ENCODE measurements at places on chromosomes 3 and 15.

GRCh38 chr3:13115991-13116390 is 42.8 kb upstream of the IQSEC1 start:
- no peak for DNase-seq

DNA sequence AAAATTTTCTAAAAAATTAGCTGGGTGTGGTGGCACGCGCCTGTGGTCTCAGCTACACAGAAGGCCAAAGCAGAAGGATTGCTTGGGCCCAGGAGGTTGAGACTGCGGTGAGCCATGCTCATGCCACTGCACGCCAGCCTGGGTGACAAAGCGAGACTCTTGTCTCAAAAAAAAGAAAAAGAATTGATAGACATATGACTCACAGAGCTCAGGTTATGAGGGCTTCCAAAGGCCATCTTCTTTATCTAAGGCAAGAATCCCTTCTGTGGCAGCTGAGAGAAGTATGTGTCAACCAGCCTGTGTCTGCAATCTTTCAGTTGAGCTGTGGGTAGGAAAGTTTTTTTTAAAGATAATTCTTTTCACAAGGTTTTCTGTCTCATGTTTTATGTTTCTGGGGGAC is 53.9 kb downstream of the MRPS25 start:
- DNase-seq, result no peak

GRCh38 chr3:13666227-13666619 is 117.3 kb downstream of the FBLN2 start:
- no peak for DNase-seq

DNA sequence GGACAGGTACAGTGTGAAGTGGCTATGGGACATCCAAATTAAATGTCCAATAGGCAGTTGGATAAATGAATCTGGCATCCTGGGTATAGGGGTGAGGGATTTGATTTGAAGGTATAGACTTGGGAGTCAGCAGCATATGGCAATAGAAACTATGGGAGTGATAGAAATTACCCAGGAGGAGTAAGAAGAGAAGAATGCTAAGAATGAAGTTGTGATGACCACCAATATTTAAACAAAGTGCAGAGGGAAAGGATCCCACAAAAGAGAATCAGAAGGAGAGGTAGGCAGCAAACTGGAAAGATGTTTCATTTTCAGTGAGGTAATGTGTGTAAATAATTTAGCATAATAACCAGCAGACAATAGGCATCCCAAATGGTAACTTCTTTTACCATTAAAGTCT is 13.8 kb upstream of the MSL2 start:
- no peak for DNase-seq

GRCh38 chr3:78645628-78646310 is 1122.0 kb downstream of the ROBO1 start:
- no peak for DNase-seq

DNA sequence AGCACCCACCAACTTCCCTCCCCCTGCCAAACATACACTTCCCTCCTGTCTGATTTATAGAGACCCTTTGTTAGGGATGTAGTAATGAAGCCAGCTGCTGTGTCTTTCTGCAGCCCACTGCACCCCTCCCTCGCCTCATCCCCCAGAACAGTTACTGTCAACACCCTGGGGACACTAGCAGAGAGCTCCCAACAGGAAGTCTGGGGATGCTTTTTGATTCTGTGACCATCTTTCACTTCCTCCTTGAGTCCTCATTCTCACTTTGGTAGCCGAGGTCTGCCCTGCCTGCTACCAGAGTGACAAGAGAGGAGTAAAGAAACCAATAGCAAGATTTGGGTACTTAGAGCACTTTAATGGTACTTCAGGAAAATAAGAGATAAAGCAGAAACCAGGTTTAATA is 201.6 kb downstream of the SATB1 start:
- no peak for DNase-seq

- DNase-seq, result no peak
These were observed 6.0 kb upstream of the HERC1 start for GRCh38 chr15:63839722-63840121.

- DNase-seq, result no peak
These were observed 497.7 kb upstream of the THBS1 start for GRCh38 chr15:39083213-39083612.

- DNase-seq, result no peak
These were observed 1.6 kb upstream of the LRRC31 start for GRCh38 chr3:169871129-169871886.

DNA sequence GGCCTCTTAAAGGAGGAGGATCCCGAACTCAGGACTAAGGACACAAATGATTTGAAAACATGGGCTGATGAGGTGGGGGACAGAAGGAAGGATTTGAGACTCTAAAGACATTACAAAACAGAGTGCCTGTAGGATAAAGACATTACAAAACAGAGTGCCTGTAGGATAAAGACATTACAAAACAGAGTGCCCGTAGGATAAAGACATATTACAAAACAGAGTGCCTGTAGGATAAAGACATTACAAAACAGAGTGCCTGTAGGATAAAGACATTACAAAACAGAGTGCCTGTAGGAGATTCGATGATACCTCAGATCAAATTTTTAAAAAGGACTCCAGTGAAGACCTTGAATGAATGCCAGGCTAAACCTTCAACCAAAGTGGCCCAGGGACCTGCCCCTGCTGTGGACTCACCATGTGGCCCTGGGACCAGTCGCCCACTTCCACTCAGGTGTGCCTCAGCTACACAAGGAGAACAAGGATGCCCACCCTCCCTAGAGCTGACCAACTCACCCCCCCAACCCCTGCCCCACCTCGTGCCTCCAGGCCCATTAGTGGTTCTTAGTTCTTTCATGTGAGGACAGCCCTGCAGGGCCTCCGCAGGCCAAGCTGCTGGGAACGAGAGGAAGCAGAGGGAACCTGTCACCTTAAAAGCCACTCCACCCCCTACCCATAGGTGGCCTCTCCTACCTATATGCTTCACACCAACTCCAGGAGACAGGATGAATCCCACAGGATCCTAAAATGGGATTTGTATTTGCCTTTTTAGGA is 59.8 kb downstream of the SH3BP5 start:
- DNase-seq, result no peak

- DNase-seq, result no peak
These were observed 82.2 kb upstream of the BOC start for GRCh38 chr3:113129168-113129567.

DNA sequence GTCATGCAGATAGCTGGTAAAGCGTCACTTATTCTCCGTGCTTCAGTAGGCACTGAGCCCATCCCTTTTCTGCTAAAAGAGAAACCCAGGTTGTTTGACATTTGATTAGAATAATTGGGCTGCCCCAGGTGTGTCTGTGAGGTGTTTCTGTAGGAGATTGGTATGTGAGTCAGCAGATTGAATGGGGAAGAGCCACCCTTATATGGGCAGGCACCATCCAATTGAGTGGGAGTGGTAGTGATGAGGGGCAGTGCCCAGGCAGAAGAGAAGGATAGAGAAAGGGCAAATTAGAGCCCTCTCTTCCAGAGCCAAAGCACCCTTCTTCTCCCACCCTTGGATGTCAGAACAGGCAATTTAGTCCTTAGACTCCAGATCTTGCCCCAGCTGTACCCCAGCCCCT is 384.3 kb upstream of the GBE1 start:
- no peak for DNase-seq

DNA sequence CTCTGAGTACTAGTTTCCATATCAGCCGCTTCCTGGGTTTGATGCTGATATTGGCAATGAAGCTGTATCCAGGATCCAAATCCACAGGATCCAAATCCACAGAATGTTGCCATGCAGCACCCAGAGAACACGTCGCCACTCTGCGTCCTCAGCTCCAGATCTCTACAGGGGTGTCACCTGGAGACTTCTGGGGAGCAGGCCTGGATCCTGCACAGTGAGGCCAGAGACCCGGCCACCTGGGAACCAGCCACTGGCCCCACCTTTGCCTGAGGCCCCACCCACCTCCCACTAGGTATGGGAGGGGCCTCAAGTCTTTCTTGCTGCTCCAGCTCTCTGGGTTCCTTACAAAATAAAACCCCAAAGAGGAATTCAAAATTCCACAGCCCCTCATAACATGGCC is 123.9 kb downstream of the LRRK1 start:
- no peak for DNase-seq

GRCh38 chr3:27888562-27888961 is 166.4 kb upstream of the EOMES start:
- DNase-seq, result no peak

DNA sequence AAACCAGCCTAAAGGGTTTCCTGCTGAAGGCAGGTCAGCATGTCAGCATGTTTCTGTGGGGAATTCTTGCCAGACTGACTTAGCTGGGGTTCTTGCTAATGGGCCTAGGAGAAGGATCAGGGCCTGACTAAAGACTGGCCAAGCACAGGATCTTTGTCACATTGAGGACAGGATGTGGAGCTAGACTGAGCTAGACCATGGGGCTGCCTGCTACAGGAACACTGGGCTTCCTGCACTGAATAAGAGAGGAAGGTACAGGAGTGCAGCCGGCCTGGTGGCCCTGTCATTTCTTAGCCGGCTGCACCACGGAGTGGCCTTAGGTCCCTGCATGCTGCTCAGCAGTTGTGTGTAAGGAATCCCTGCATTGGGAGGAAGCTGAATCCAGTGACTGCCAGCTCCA is 68.2 kb downstream of the GABRG3 start:
- no peak for DNase-seq

- no peak for DNase-seq
These were observed 879 bp upstream of the EIF5A2 start for GRCh38 chr3:170909129-170909903.

DNA sequence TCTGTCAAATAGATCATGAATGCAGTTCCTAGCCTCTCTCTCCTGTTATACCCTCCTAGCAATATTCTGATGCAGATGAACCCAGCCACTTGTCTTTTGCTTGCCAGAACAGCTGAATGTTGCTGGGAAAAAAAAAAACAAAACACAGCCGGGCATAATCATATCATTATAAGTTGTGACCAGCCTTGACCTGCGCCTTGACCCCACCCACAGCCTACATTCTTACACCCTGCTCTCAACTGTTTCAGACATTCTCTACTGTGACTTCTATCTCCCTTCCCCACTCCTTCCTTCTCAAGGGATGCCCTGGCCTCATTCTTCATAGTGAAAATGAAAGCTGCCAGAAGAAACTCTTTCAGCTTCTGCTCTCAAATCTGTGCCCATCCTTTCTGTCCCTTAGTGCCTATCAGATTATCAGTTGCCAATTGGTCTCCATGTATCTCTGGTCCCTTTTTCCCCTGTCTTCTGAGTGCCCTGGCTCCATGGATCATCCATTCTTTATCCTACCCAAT is 389.1 kb upstream of the TPRG1 start:
- no peak for DNase-seq

DNA sequence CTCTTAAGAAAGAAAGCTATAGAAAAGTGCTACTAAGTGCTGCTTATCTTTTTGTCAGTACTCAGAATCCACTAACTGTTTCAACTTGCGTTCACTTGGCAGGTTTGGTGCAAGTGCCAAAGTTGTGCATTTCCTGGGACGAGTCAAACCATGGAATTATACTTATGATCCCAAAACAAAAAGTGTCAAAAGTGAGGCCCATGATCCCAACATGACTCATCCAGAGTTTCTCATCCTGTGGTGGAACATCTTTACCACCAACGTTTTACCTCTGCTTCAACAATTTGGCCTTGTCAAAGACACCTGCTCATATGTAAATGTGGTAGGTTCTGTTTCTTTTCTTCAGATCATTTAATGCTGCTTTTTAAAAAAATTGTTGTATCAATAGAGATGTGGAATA is 32.6 kb downstream of the GYG1 start:
- DNase-seq, result no peak

GRCh38 chr3:86774082-86774691 is 216.8 kb downstream of the VGLL3 start:
- no peak for DNase-seq

- no peak for DNase-seq
These were observed 32.8 kb upstream of the ZCWPW2 start for GRCh38 chr3:28315711-28316110.

GRCh38 chr15:74137537-74137894 is 7.1 kb downstream of the ISLR2 start:
- DNase-seq, result no peak

DNA sequence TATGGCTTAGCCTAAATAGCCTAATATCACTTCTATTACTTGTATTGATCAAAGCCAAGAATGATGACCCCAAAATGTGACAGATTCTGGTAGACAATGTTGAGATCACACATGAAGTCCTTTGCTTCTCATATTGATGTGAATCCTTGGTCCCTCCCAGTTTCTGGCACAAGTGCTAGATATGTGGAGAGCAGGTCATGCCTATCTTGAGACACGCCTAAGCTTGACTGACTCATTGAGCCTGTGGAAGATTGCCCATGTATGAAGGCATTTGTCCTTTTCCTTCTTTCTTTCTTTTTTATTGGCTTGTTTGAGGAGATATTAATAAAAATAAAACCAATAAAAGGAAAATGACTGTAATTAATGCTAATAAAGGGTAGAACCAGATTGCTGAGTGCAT is 54.0 kb upstream of the TMEM108 start:
- no peak for DNase-seq

DNA sequence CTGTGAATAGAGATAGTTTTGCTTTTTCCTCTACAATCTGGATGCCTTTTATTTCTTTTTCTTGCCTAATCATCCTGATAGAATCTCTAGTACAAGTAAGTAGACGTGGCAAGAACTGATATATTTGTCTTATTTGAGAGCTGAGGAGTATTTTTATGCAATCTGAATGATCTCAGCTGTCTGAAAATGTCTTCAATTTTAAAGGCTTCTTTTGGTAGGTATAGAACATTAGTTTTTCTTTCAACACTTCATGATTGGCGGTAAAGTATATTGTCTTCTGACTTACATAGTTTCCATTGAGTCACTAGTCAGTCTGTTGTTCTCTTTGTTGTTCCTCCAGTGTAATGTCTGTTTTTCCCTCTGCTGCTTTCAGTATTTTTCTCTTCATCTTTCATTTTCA is 31.3 kb downstream of the MGA start:
- DNase-seq, result no peak

DNA sequence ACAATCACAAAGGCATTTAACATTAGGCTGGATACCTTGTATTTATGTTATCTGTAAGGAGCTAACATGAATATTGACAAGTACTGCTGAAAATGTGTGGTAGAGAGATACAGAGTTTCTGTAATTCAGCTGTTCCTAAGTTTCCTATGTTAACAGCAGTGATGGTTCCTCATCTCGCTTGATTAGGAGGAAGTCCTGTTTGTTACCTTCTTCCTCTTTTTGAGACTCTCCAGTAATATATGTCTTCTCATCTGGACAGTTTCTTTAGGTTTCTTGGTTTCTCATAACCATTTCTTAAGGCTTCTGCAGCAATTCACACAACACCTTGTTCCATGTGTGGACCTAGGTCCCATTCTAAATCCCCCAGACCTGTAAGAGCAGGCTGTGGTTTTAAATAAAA is 11.4 kb upstream of the PEX5L start:
- peak; percentile 48 for DNase-seq

- no peak for DNase-seq
These were observed 287.2 kb downstream of the CGGBP1 start for GRCh38 chr3:87771337-87772192.

- DNase-seq, result peak; percentile 40
These were observed 1.2 kb upstream of the LCTL start for GRCh38 chr15:66566963-66567531.

- DNase-seq, result no peak
These were observed 36.7 kb upstream of the ZNF774 start for GRCh38 chr15:90315278-90315982.

GRCh38 chr3:148026009-148026588 is 616.9 kb downstream of the ZIC1 start:
- DNase-seq, result no peak

- no peak for DNase-seq
These were observed 390.6 kb upstream of the WNT5A start for GRCh38 chr3:55877703-55878102.

Data from CMK (cell line).